KBM-7 (cell line): ENCODE measurements at places on chromosomes 7 and 10.

- peak; percentile 9 for DNase-seq
Observed at GRCh38 chr10:116457488-116457887, 29.8 kb downstream of the PNLIPRP3 start.

DNA sequence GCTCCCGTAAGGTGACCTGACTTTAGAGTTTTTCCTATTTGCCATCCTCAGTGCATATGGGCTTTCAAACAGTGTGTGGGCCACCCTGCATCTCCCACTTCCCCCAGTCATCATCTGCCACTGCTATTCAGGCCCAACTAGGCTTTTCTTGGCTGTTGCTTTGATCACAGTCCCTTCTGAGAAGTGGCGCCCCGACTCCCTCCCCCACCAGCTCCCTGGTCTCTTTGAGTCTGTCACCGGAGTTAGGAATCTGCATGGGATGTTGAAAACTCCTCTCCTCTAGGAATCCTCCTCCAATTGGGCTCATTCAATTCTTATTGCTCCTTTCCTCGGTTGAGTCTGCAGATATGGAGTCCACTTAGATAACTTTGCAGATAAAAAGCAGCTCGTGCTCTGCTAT, 32.1 kb downstream of the HIF1AN start:
- DNase-seq, result no peak

- no peak for DNase-seq
Observed at GRCh38 chr10:16954280-16955030, 137.2 kb upstream of the RSU1 start.

- no peak for DNase-seq
Observed at GRCh38 chr10:3867454-3868270, 82.7 kb upstream of the KLF6 start.

DNA sequence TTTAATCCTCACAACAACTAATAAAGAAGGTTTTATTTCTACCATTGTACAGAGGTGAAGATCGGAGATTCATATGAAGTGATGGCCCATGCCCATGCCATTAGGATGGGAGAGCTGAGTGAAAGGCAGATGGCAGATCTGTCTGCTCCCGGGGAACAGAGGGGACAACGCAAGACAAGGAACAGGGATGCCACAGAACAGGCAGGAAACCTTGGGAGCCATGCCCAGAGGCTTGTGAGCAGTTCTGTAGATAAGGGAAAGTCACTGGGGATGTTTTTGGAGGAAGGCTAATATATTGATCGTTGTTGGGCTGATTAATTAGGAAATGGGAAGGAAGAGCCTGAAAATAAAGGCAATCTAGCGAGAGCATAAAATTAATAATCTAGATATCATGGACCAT, 73.1 kb upstream of the ITGB1 start:
- DNase-seq, result no peak

DNA sequence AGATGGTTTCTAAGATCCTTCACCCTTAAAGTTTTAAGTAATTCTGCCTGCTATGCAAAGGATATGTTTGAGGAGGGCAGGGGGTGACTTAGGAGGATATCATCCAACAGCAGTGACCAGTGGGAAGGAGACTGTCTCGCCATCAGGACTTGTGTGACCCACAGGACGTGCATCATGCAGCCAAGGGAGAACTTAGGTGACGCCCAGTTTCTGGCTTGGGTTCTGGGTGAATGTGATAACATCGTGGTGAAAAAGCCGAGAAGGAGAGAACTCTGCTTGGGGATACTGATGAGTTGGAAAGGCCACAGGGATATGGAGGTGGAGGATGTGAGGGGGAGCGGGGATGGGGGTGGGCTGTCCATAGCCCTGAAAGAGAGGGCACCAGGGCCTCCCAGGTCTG, 3.8 kb downstream of the WIPI2 start:
- no peak for DNase-seq

DNA sequence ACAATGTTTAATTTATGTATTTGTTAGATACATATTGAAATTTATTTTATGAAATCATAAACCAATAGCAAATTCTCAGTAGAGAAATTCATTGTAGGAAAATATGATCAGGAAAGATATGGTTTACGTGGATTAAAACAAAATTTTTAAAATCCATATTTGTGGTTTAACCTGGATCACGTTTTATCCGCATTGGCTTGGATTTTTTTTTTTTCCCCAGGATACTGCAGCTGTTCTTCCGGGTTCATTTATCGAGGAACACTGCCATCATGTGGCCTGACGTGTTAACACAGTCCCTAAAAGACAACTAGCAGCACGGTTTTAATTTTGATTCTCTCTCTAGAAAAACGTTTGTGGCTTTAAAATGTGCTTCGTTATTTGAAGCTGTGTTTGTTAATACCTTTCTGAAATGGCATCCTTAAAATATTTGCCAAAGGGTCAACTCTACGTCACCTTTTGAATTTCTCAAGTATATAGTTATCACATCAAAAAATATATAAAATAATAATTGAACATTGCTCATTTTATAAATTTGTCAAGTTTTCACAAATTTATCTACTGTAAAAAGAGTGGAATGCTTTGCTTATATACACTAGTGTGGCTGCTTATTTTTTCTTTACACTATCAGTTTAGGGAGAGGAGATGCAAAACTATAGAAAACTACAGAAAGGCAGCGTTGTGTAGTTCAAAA, 8.7 kb upstream of the ASB4 start:
- DNase-seq, result peak; percentile 70

DNA sequence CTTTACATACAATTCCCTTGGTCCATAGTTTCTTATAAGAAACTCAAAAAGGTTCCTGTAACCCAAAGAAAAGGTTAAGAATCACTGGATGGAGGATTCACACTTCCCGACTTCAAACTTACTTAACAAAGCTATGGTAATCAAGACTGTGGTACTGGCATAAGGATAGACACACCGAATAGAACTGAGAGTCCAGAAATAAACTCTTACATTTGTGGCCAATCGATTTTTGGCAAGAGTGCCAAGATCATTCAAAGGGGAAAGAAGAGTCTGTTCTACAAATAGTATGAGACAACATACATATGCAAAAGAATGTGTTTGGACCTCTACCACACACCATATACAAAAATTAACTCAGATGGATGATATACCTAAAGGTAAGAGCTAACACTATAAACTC, 32.8 kb downstream of the KDM7A start:
- DNase-seq, result no peak

DNA sequence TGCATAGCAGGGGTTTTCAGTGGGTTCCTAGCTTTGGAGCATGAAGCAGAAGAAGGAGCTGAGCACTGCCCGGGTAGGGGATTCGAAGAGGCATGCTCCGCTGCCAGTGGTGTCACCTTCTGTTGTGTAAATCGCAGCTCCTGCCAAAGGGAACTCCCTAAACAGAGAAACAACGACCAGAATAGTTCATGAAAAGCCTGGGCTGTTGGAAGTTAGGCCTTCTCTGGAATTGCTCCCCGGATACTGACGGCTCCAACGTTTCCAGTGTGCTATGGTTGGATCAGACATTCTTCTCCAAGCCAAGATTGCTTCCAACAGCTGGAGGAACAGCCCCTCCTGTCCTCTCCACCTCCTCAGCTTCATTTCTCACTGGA, 546.0 kb upstream of the FZD8 start:
- DNase-seq, result no peak
